ENCODE measurements at places on chromosomes 2 and 18.

- DNase-seq, result no peak
Observed at GRCh38 chr2:241966647-241967466, 97.3 kb downstream of the RTP5 start.

GRCh38 chr18:26022585-26022984 is 67.8 kb downstream of the SS18 start:
- no peak for DNase-seq

- no peak for DNase-seq
Observed at GRCh38 chr2:43293744-43294695, 67.6 kb upstream of the ZFP36L2 start.

- DNase-seq, result no peak
Observed at GRCh38 chr2:157492189-157492773, 48.4 kb upstream of the CYTIP start.

- DNase-seq, result no peak
Observed at GRCh38 chr2:220503431-220503830, 876.0 kb downstream of the SLC4A3 start.

- DNase-seq, result no peak
Observed at GRCh38 chr2:73091164-73091563, 19.7 kb upstream of the SFXN5 start.

DNA sequence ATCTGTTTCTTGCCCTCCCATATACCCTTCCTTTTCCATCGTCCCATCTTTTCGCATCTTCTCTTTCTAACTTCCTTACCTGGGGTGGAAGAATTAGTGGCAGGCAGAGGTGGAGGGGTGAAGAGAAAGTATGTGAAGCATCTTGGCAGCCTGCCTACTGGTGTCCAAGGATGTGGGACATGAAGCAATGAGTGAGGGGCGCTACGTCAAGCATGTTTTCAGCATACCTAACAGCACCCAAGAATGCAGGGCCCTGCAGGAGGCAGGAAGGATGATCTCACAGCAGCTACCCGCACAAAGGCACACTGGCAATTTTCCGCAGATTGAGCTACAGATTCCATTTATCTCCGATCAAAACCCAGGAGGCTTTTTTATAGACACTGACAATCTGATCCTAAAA is 42.2 kb downstream of the METTL4 start:
- DNase-seq, result no peak

GRCh38 chr2:44623622-44624351 is 262.0 kb downstream of the CAMKMT start:
- no peak for DNase-seq

DNA sequence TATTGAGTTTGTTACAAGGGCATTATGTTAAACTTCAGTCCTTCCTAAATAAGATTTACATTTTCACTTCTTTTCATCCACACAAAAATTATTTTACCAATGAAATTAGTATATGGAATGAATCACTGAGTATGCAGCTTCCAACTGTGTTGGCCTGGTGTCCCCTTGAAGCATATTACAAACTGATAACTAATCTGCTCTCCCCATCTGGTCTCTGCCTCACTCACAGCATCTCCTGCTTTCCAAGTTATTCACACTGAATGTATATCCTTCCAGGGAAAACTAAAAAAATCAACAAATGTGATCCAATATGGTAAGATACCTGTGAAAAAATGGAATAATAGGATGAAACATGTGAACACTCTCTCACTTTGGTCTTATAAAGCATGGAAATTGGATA is 90.0 kb upstream of the NYAP2 start:
- no peak for DNase-seq

DNA sequence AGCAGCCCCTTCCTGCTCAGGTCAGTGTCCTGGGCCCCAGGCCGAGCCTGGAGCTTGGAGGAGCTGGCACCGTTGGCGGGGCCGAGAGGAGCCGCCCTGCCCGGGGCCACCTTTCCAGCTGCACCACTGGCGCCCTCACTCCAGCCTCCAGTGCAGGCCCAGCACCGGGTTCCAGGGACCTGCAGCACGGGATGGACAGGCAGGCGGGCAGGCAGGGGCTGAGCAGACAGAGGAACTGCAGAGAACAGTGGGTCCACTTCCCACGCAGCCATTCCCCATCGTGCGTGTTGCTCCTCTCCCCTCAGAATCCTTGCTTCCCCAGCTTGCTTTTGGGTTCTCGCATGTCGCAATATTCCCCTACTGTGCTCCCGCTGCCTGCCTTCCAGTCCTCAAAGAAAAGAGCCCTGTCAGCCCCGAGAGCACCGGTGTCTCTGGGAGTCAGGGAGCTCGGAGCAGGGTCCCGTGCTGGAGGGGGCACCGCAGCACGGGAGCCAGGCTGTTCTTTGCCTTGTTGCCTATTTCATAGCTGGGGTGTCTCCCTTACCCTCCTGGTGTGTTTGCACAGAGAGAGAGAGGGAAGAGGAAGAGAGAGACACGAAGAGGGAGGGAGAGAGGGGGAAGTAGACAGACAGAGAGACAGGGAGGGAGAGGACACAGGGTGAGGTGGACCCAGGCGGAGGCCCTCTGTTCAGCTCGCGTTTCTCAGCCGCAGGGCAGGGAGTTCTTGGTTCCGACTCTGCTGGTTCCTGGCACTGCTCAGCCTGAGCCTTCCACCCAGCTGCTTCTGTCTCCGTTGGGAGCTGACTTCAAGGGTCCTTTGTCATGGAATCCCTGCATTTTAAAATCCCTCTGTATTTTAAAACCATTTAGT is 126.0 kb downstream of the MBP start:
- DNase-seq, result no peak

GRCh38 chr2:173002751-173003541 is 72.7 kb upstream of the MAP3K20 start:
- DNase-seq, result no peak

DNA sequence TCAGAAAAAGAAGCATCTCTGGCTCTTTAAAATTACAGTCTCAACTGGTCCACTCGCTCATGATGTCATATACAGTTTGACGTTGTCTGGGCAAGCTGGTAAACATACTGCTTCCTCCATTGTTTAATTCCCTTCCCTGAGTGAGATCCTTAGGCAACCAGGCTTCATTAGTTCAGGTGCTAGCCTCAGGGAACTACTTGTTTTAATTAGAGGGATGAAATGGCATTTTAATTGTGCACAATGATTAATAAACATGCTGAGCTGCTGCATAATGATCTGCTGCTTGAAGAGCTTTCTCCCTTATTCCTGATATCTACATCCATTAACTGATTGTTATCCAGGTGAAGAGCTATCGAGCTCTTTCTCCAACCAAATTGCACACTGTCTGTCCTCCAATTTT is 195.6 kb upstream of the ETAA1 start:
- DNase-seq, result no peak

DNA sequence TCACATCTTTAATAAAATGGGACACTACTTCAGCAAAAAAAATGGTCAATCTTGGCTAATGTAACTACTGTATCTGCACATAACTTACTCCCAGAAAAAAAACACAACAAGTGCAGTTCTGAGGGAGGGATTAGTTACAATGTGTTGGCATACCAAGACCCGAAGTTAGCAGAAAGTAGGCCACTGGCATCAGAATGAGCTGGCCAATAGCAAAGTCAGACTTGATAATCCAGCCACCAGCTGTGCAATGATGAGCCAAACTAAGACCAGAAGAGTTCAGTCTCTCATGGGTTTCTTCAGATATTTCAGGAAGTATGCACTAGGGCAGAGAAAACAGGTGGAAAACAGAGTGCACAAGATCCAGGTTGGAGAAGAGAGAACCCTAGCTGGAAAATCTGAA is 65.3 kb downstream of the OLA1 start:
- DNase-seq, result no peak

DNA sequence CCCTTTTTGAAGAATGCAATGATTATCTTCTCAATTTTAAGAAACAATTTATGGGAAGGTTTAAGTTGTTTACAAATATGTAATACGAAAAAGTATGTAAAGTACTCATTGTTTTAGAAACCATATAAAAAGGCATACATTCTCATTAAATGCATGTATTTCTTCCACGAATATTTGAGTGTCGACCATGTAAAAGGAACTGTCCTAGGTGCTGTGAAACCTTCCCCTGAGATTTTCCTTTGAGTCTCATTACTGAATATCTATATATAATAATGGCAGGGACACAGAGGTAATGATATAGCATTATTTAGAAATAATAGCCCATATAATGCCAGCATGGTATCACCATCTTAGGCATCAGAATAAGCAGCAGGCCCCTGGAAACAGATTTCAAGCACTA is 239.3 kb downstream of the ERBB4 start:
- no peak for DNase-seq

- DNase-seq, result no peak
Observed at GRCh38 chr2:68969736-68970490, 4.5 kb upstream of the GKN1 start.

DNA sequence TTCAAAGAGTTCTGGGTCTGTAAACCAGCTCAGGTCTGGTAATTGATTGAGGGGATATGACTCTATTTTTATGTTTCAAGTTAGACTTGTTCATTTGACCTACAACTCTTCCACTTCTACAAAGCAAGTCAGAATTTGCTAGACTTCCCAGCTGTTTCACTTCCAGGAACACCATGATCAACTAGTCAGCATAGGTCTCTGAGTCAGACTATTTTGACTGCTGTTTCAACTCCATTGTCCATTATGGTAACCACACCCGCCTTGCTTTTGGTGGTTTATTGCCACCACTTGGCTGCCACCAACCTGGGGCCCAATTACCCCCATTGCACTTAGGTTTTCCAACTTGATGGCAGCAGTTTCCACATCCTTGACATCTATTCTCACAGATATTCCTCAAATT is 116.6 kb downstream of the LAMA3 start:
- DNase-seq, result no peak

DNA sequence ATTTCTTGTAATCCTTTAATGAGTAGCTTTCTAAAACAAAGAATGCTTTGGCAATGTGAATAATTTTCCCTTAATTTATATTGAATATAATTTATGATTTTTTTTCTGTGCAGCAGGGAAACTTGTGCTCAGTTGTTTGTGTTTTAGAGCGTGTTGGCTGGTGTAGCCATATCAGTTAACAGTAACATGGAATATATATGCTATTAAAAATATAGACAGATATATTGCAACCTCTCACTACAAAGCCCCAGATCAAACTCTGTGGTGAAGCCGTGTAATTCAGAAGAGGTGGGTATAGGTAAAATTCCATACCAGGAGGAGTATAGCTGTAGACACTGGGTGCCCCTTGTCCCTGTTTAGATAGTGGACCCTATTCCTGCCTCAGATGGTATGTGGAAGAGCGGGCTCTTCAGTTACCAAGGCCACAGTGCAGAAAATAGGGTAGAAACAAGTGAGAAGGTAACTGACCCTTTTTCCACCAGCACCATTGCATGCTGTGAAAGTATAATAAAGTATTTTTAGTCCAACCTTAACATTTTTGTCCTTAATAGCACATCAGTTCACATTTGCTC is 18.1 kb upstream of the RASGRP3 start:
- no peak for DNase-seq

DNA sequence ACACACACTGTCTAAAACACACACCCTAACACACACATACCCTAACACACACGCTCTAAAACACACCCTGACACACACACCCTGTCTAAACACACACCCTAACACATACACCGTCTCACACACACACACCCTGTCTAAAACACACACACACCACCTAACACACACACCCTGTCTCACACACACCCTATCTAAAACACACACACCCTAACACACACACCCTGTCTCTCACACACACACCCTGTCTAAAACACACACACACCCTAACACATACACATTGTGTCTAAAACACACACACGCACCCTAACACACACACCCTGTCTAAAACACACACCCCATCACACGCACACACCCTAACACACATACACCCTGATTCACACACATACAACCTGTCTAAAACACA is 54.1 kb downstream of the HDAC4 start:
- DNase-seq, result no peak

GRCh38 chr2:15832030-15832709 is 108.2 kb upstream of the MYCN start:
- no peak for DNase-seq

- DNase-seq, result peak; percentile 21
Observed at GRCh38 chr2:235766278-235766677, 272.4 kb downstream of the AGAP1 start.

- DNase-seq, result no peak
Observed at GRCh38 chr18:44712025-44712424, 31.3 kb downstream of the SETBP1 start.

DNA sequence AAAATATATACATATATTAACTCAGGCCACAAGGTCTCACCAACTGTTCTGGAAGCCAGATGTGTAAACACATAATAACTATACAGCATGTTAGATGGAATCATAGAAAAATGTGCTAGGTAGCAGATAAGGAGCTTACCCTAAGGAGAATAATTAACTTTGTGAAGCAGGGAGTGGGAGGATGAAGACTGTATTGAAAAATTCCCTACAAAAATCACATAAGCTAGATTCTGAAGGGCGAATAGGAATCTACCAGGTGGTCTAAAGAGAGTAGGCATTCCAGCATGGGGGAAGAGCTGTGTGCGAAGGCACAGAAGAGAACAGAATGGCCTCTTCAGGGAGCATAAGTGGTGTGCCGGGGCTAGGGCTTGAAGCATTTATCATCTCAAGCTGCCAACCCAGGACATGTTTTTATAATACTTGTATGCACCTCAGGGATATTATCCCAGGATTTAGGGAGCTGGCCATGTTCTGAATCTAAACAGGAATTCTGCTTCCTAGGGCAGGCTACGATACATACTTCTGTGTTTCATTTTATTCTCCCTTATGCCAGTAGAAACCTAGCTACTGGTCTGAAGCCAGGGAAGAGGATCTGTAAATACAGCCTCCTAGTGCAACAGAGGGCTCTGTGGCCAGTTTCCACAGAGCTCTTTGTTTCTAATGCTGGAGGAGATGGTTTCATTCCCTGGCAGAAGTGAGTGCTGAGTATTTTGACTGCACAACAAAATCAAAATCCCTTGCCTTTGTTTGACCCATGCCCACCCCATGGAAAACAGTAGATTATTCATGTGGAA is 56.7 kb downstream of the NEMP2 start:
- DNase-seq, result no peak

- DNase-seq, result no peak
Observed at GRCh38 chr2:239459056-239459455, 58.2 kb upstream of the HDAC4 start.

DNA sequence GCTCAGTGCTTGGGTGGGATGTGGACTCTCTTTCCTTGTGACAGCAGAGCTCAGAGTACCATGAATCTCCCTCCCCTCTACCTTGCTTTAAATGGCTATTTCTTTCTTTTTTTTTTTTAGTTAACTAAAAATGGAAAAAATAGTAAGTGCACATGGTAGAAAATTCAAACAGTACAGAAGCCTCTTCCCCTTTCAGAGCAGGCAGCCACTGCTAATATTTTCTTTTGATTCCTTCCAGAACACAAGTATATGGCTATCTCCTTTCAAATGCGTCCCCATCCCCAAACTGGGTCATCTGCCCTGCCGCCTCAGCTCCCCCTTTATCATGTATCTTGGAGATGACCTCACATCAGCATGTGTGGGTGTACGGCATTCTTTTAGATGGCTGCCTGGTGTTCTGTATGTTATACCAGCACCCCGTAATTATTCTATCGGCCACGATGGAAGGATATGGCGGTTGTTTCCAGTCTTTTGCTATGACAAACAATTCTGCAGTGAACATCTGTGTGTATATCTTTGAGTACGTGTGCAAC is 70.5 kb upstream of the DLX2 start:
- no peak for DNase-seq

Data from activated CD8-positive, alpha-beta memory T cell treated with anti-CD3 and anti-CD28 coated beads for 48 hours (primary cell).